Effector memory CD4-positive, alpha-beta T cell (primary cell): ENCODE measurements at places on chromosomes 1 and 21.

GRCh38 chr21:44010429-44010828 lies 1.7 kb upstream of the TRAPPC10 start:
- no peaks in the 10 kb centered on the region for H3K36me3 ChIP-seq
- no peak overlapping the region for H3K4me3 ChIP-seq
- no peak overlapping the region for H3K27ac ChIP-seq
- DNase-seq: no peak

- H3K4me1 ChIP-seq: peaks cover 24% of the 10 kb centered on the region
- no peak overlapping the region for H3K4me3 ChIP-seq
- DNase-seq: no peak
- H3K27me3 ChIP-seq: no peaks in the 10 kb centered on the region
Measured at GRCh38 chr1:1275836-1276235, 2.2 kb upstream of the UBE2J2 start.

DNA sequence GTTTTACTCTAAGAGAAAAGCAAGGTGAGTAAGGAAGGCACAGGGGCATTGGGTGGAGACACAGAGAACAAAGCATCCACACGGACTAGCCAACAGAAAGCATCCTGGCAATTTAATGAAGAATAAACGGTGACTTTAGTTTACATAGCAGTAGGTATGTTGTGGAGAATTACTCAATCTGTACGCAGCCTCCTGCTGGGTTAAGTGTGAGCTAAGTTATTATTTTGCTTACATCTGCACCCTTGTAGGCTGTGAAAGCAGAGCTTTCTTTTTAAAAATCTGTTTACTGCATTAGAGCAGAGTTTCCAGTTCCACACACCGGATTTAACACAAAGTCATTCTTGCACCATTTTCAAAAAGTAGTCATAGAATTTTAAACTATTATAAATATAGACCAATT lies 144.5 kb downstream of the AKT3 start:
- DNase-seq: no peak
- no peaks in the 10 kb centered on the region for H3K36me3 ChIP-seq
- no peaks in the 10 kb centered on the region for H3K4me1 ChIP-seq
- H3K27me3 ChIP-seq: no peaks in the 10 kb centered on the region
- H3K4me3 ChIP-seq: no peak overlapping the region

- H3K27me3 ChIP-seq: no peaks in the 10 kb centered on the region
- no peaks in the 10 kb centered on the region for H3K36me3 ChIP-seq
- no peak overlapping the region for H3K27ac ChIP-seq
- no peak for DNase-seq
Measured at GRCh38 chr1:231420299-231420958, 1.7 kb downstream of the EGLN1 start.

DNA sequence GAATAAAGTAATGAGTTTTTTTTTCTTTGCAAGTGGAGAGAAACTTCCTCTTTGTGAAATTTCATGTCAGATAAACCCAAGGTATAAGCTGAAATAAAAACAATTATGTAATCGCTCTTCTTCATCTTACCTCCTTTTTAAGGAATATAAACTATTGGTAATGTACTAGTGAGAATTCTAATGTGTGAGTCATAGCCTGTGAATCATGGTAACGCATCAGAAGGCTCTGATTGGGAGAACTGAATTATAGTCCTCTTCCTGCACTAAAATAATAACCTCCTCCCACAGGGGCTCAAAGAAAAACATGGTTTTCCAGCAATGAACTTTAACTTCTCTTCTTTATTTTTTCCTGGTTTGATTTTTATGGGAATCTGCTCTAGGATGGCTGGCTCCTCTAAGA lies 57.1 kb upstream of the COX20 start:
- H3K4me1 ChIP-seq: no peaks in the 10 kb centered on the region
- no peak overlapping the region for H3K4me3 ChIP-seq
- no peaks in the 10 kb centered on the region for H3K27me3 ChIP-seq
- no peak overlapping the region for H3K27ac ChIP-seq
- no peaks in the 10 kb centered on the region for H3K36me3 ChIP-seq
- DNase-seq: no peak

DNA sequence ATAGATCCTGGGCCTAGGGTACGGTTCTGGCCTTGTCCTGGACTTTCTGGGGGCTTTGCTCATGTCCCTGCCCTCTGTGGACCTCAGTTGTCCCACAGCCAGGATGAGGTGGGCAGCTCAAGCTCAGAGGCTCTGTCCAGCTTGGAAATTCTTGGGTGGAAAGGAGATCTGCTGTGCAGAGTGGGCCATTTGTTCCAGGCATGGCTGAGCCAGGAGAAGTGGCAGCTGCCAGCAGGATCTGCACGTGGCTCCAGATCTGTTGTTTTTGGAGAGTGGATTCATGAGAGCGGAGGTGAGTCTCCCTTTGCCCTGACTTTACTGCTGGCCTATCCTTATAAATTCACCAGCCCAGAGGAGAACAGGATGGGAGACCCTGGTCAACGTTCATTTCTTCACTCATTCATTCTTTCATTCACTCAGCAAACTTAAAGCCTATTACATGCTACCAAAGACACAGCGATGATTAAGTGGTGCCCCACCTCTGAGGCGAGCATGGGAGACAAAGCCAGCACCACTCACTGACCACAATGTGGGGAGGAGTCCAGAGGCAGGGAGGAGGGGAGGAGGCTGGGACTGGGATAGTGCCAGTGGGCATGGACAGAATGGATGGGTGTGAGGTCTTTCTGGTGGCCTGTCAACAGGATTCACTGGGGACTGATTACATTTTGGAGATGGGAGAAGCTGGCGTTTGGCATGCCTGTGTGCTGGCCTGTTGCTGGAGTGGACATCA lies 205.1 kb downstream of the TRABD2B start:
- H3K4me3 ChIP-seq: no peak overlapping the region
- no peak for DNase-seq
- H3K27me3 ChIP-seq: no peaks in the 10 kb centered on the region
- no peaks in the 10 kb centered on the region for H3K4me1 ChIP-seq
- no peaks in the 10 kb centered on the region for H3K36me3 ChIP-seq

- no peaks in the 10 kb centered on the region for H3K36me3 ChIP-seq
- no peak overlapping the region for H3K4me3 ChIP-seq
- H3K27me3 ChIP-seq: no peaks in the 10 kb centered on the region
Measured at GRCh38 chr1:18900303-18900841, 2.0 kb downstream of the ALDH4A1 start.

DNA sequence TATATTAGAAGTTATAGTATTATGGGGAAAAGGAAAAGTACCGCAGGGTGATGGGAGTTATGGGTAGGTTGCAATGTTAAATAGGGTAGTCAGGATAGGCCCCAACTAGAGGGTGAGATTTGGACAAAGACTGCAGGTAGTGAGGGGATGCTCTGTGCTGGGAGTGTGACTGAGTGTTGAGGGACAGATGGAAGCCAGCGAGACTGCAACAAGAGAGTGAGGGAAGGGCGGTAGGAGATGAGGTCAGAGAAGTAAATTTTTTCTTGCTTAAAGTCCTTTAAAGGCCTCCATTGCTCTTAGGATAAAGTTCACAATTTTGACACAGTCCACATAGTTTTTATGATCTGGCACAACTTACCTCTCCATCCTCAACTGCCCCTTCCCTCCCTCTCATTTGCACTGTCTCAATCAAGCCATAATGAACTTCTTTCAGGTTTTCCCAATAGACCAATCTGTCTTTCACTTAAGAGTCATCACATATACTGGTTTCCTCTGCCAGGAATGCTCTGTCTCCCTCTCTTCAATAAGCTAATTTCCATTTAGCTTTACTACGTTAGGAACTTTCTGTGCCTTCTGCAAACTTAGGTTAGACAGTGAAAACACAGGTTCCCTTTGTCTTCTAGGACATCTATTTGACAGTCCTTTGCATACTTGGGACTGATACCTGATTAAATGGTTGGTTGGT lies 237.7 kb upstream of the CACYBP start:
- H3K4me3 ChIP-seq: no peak overlapping the region
- no peak for DNase-seq

- DNase-seq: peak; percentile 47
- peaks cover 6% of the 10 kb centered on the region for H3K4me1 ChIP-seq
- H3K36me3 ChIP-seq: no peaks in the 10 kb centered on the region
- no peaks in the 10 kb centered on the region for H3K27me3 ChIP-seq
Measured at GRCh38 chr1:9874959-9875635, 35.0 kb downstream of the CTNNBIP1 start.

DNA sequence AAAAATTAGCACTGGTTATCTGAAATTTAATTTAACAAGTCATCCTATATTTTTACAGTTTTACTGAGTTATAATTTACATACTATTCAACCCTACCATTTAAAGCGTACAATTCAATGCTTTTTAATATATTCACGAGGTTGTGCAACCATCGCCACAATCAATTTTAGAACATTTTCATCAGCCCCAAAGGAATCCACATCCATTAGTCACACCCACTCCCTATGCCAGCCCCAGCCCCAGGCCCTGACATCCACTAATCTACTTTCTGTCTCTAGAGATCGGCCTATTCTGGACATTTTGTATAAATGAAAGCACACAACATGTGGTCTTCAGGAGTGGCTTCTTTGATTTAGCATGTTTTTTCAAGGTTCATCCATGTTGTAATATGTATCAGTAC lies 134.7 kb downstream of the PSMG1 start:
- no peak for DNase-seq
- no peaks in the 10 kb centered on the region for H3K27me3 ChIP-seq
- H3K4me3 ChIP-seq: no peak overlapping the region
- no peaks in the 10 kb centered on the region for H3K36me3 ChIP-seq

DNA sequence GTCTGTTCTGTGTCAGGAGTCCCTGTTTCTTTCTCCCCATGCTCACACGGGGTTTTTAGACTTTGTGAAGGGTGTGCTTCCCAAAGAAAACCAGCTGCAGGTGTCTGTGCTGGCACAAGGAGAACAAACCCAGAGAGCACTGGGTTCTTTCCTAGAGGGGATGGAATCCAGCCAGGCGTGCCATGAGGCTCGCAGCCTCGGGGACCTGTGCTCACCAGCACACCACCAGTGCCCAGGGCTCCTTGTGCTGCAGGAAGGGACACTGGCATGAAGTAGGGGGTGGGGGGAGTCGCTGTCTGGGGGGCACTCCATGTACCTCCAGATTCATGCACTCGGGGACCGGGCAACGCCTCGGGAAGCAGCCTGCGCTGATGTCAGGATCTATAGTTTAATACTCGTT lies 57.9 kb downstream of the AGPAT3 start:
- no peaks in the 10 kb centered on the region for H3K27me3 ChIP-seq
- no peak overlapping the region for H3K27ac ChIP-seq
- no peak for DNase-seq
- no peak overlapping the region for H3K4me3 ChIP-seq
- H3K4me1 ChIP-seq: peaks cover 22% of the 10 kb centered on the region
- peaks cover 10% of the 10 kb centered on the region for H3K36me3 ChIP-seq

DNA sequence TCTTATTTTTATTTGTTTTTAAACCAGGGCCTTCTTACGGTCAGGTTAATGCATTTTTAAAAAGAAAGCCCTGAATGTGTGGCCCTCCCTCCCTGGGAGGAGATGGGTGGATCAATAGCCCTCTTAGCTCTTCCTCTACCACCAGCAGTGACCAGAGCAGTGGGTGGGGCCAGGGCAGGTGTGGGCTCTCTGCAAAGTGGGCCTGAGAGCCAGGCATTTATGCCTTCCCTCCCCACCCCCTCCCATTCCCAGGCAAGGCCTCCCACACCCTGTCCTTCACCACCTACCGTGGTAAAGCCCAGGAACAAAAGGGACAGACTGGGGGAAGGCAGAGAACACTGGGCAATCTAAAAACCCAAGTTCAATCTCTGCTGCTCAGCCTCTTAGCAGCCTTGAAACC lies 63.9 kb downstream of the SSBP3 start:
- no peaks in the 10 kb centered on the region for H3K27me3 ChIP-seq
- no peak overlapping the region for H3K4me3 ChIP-seq
- DNase-seq: no peak
- H3K4me1 ChIP-seq: no peaks in the 10 kb centered on the region
- H3K36me3 ChIP-seq: no peaks in the 10 kb centered on the region

DNA sequence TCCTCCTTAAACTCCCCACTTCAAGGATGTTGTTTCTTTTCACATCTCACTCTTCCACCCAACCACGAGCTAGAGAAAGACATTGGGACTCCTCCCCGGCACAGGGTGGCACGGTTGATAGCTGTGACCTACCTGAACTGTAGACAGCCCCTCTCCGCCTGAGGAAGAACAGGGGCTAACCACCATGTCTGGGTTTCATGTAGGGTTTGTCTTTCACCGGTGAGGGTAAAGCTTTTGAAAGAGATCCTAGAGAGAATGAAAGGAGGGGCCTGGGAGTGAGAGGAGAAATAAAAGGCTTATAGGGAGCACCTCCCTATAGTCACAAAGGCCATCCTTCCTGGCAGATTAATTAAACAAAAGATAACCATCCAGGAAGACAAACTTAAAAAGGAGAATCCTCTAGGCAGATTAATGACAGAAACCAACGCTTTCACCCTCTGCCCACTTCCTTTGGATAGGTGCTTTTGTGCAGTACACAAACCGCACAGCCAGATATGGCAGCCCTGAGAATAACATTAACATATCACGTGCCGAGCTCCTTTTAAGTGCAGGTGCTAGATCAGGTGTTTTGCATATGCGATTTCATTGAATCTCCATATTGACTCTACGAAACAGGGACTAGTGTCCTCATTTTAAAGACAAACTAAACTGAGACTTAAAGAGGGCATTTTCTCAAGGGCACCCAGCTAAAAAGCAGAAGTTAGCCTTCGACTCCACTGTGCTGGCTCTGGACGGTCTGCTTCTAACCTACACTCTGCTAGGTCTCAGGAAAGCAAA lies 178.1 kb upstream of the RUNX1 start:
- H3K4me1 ChIP-seq: peaks cover 23% of the 10 kb centered on the region
- peak overlapping the region; percentile 34 for H3K27ac ChIP-seq
- H3K27me3 ChIP-seq: no peaks in the 10 kb centered on the region
- no peaks in the 10 kb centered on the region for H3K36me3 ChIP-seq
- peak overlapping the region; percentile 28 for H3K4me3 ChIP-seq

- H3K27me3 ChIP-seq: no peaks in the 10 kb centered on the region
- H3K27ac ChIP-seq: no peak overlapping the region
- DNase-seq: no peak
- H3K4me1 ChIP-seq: no peaks in the 10 kb centered on the region
- H3K4me3 ChIP-seq: no peak overlapping the region
Measured at GRCh38 chr1:103517380-103518047, 8.0 kb upstream of the RNPC3 start.

DNA sequence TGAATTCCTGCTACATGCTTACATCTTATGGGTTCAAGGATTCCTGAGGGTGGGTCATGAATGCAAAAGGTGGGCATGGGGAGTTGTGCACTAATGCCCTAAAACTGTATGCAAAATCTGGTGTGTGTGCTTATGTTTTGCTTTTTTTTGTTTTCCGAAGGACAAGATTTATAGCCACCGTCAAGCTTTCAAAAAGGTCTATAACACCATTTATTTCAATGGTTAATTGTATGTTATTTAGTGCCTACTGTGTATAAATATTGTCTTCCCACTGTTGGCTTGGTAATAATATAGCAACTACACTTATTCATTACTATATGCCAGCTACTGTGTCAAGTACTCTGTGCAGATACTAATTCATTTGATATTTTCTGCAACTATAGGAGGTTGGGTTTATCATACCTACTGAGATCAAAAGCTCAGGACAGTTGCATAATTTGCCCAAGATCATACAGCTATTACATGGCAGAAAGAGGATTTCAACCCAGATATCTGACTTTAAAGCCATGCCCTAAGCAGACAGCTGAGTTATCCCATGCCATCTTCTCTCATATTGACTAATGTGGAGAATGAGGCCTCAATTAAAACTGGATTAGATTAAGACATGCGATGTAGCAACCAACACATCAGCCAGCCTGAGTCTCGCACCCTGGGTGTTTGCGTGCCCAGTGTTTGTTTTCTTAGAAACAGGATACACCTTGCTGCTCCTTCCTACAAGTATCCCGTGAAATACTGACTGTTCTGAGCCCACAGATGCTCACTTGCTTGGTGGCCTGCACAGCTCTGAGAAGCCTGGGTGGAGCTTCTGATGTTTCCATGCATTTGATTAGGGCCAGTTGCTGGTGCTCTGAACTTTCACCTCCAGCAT lies 34.6 kb downstream of the GADD45A start:
- no peak overlapping the region for H3K27ac ChIP-seq
- H3K4me1 ChIP-seq: no peaks in the 10 kb centered on the region
- no peak overlapping the region for H3K4me3 ChIP-seq
- no peaks in the 10 kb centered on the region for H3K36me3 ChIP-seq
- DNase-seq: no peak
